Muscle of back (tissue), 13 donors: ENCODE measurements at places on chromosomes 12 and 14.

DNA sequence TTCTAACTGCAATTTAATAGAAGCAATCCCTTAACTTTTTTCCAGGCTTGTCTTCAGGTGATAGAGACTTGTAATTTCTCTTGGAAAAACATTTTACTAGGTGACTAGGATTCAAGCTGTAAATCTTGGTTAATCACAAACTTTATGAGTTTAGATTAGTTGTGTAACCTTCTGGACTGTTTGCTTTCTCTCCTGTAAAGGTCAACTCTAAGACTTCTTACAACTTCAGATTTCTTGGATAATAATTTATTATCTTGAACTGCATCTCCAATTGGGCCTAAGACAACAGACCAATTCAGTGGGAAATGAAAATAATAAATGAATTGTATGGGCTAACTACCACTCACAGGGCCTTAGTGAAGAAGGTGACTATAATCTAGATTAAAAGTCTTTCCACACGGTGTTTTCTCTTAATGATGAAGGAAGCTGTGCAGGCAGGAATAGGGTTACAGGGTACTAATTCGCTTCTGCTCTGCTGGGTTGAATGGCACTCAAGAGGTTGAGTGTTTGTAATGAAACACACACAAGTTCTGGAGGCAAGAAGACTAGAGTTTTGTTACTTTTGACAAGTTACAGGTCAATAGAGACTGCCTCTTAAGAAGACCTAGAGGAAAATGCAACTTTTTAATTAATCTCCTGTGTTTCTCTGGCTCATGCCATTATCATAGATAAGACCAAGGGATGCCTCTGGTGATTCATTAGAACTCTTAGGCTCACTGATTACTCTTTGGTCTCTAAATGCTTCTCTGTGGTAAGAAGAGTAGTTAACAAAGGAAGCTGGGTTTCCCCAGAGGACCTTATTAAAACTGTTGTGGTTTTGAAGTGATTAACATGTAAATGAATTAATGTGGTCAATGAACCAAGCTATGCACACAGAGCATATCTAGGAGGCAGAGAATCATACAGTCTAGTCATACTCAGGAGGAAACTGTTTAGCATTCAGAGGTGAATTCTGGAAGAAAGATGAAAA is 30.0 kb upstream of the OR4E1 start:
- no peak for DNase-seq

DNA sequence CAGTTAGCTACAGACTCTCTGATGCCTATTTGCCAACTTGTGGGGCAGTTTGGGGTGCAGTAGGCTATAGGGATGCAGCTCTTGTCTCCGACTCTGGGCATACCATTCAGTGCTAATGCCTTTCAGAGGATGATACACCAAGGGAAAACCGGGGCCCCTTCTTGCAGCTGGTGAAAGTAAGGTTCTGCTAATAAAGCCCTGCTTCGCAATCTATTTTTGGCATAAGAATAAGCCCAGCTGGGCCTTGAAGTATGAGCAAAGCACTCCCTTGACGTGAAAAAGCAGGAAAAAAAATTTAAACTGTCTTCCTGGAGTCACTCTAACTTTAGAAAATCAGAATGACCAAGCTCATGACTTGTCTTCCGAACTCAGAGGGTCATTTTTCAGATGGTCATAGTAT is 124.1 kb upstream of the RBM19 start:
- DNase-seq, result peak; percentile 10

DNA sequence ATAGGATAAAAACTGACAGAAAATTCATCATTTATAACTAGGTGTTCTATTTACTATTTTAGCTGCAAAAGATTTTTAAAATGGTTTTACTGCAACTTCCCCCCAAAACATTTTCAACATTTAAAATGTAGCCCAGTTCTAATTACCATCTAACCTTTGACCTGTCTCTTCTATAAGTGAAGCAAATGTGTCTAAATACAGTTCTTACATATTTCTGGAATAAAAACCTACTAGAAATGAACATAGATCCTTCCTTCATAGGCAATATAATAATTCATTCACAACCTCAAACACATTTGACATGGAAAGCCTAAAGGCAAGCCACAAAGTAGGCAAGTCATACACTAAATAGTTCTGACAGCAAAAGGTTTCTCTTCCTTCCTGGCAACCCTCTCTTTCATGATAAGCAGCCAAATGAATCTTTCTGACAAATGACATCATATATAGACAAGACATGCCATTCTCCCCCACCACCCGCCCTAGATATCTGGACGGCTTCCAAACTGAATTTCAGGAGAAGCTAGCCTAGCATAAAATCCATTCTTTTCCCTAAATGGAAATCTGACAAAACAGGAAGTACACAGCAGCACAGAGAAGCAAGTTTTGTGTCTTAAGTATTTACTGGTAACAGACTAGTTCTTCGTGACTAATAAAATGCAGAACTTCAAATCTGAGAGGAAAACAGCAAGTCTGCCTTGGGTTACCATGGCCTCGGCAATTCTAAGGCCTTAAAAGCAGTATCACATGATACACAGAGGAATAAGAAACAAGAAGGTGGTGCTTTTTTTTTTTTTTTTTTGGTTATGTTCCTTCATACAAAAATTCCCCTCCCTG is 17.2 kb upstream of the ARID4A start:
- DNase-seq, result peak; percentile 72

DNA sequence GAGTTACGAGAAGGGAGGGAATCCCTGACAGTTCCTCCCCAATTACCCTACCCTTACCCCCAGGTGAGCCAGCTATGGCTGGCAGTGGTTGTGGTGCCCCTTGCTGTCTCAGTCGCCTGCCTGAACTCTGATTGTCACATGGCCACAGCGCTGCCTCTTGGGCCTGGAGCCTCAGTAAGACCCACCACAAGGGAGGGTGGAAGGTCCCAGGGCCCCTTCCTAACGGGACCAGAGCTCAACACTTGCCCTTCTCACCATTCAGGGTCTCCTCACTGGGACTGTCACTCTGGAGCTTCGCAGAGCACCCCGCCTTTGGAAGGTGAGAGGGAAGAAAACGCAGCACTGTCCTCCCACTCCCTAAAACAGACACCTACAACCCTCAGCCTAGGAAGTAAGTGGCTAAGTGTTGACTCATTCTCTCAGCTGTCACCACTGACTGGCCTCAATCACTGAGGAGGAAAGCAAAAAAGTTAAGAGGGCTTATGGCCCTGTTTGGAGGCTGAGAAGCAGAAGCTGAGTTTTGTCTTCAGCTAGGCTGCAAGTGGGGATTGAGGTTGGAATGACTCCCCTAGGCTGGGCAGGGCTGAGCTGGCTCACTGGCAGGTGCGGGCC is 1.0 kb downstream of the TMEM253 start:
- DNase-seq, result no peak

DNA sequence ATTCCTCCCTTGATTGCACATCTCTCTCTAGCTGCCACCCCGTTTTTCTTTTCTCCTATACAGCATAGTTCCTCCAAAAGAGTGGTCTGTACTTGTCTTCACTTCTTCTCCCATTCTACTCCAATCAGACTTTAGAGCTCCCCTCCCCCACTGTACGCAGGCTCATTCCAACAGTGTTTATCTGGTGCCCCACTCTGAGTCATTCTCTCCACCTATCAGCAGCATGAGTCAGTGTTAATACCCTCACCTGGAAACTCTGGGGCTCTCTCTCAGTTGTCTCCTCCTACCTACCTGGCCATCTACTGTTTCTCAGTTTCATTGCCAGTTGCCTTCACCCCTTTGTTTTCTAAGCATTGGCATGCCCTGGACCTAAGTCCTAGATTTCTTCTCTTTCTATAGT is 175.1 kb upstream of the ARHGAP5 start:
- no peak for DNase-seq

GRCh38 chr14:76194327-76194726 is 42.6 kb downstream of the GPATCH2L start:
- no peak for DNase-seq

- no peak for DNase-seq
These were observed 8.3 kb downstream of the TNFAIP2 start for GRCh38 chr14:103131580-103131979.

- no peak for DNase-seq
These were observed 120.7 kb downstream of the HECTD4 start for GRCh38 chr12:112261559-112261958.

- DNase-seq, result peak; percentile 85
These were observed 41.4 kb upstream of the MANSC4 start for GRCh38 chr12:27821259-27821973.

DNA sequence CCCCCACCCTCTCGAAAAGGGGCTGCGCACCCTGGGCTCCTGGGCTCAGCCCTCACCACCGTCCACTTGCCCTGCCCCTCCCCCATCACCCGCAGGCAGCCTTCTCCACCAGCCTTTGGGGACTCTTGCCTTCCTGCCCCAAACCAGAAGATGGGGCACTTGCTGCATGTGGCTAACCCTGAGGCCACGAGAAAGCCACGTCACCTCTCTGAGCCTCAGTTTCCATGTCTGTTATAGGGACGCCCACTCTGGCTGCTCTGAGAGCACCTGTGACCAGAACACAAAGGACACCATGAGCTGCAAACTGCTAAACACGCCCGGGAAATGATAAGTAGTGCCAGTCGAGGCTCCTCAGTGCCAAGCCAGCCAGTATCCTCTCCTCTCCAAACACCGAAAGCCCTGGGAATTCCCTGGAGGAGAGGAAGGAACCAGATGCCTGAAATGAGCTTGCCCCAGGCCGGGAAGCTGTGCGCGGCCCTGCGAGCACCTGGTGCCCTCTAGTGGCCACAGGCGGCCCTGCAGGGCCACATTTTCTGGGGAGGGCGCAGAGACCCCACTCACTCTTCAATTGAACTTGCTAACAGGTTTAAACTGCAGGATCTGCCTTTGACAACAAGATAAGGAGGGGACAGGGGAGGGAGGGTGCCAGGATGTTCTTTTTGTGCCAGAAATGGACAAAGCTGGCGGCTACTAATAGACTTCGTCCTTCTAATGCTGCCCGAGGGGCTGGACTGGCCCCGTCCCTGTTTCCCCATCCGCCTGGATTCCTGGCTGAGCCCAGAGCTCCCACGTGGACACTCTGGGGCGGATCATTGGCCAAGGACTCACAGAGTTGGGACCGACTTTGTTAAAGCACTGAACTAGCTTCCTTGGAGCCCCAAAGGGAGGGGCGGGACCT is 10.2 kb upstream of the SERPINA9 start:
- DNase-seq, result peak; percentile 31

GRCh38 chr12:47188576-47189441 is 109.0 kb upstream of the AMIGO2 start:
- no peak for DNase-seq

- DNase-seq, result no peak
These were observed 207.4 kb upstream of the SSTR1 start for GRCh38 chr14:38000340-38000739.

GRCh38 chr14:60204843-60205774 is 39.9 kb upstream of the DHRS7 start:
- DNase-seq, result no peak

DNA sequence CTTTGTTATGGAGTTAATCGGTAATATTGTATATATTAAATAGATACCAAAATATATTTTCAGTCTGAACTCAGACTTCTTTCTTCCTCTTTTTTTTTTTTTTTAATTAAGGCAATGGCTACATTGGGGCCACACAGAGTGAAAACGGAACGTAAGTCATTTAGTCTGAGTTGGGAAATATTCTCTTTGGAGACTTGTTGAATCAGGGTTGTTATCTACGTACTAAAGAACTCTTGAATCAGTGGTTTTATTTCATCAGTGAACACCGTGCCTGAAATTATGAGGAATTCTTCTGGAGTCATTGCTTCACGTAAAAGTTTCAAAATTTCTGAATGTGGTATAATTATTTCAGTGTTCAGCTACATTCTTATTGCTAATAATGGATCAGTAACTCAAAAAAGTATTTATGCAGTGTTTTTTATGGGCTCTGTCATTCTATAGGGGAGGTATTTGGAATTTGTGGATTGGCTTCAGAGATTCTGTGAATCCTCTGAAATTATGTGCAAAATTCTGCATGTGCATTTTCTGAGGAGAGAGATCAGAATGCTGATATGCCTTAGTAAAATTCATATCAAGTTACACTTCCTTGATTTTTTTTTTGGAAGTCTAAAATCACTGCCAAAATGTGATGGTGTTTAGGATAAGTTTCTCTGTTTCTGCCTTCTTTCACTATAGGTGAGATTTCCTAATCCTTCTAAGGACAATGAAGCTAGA is 39.6 kb downstream of the BRMS1L start:
- no peak for DNase-seq

DNA sequence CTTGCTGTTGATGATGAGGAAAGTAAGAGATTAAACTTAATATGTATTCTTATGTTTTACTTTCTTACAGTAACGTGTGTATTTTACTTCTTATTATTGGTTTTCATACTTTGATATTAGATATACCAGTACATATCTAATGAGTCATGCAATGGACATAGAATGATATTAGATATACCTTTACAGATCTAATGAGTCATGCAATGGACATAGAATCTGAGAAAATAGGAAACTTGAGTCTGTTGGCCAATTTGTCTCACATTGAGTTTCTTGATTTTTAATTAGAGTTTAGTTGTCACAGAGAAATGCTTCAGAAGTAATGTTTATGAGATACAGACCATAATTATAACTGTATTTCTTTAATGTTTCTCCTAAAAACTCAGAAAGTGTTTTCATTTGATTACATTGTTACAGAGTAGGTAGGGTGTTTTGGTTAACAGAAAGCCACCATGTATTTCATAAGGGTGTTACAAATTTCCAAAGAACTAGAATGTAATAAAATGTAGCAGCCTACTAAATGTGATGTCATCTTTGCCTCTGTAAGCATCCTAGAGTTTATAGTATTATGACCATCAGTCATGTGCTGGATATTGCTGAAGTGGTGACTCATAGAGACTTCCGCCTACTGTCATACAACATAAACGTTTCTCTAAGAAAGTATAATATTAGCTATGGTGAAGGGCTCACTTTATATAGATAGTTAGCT is 3.0 kb downstream of the GAS2L3 start:
- no peak for DNase-seq

DNA sequence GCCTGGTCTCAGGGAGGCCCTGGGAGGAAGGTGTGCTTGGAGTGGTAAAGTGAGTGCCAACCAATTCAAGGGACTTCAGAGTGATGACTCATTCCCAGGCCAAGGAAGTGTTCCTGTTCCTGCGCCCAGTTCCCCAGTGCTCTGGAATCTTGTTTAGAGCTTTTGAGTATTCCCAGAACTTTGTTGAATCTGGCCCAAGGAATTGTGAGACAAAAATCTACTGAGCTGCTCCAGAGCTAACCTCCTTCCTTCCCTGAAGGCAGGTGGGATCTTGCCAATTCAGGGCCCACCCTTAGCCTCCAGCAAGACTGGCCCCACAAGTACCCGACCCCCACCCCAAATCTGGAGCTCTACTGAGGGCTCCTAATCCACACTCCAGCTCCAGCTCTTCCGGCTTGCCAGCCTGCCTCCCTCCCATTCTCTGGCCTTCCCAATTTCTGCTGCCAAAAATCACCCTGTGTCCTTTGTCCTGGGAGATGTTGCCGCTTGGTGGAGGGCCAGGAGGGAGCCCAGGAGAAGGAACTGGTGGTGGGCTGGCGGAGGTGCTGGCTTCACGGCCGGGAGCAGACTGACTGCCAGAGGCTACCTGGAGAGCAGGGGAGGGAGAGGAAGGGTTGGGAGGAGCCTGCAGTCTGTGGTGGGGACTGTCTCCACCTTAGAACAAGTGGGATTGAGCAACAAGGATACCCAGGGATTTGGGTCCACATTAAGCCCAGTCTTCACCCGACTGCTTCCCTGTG is 2.0 kb upstream of the ATN1 start:
- peak; percentile 94 for DNase-seq
